Brain (organoid and tissue), 16 donors: ENCODE measurements at places on chromosomes 7 and 10. TPM values are rescaled to one million over a fixed set of nuclear protein-coding genes. Genes with fewer than 3 reads are reported as not detected.

IQUB gene
- 0.20 TPM for polyA plus RNA-seq

CACNB2 gene
- polyA plus RNA-seq, result 2.9 TPM

HYAL4 gene
- polyA plus RNA-seq, result not detected

TUBB8 gene
- polyA plus RNA-seq, result 0.29 TPM

MALRD1 gene
- 0.24 TPM for polyA plus RNA-seq

NUTM2E gene
- not detected for polyA plus RNA-seq

PIK3AP1 gene
- 3.4 TPM for polyA plus RNA-seq

OR6V1 gene
- not detected for polyA plus RNA-seq
